Right cardiac atrium (tissue), 5 donors: ENCODE measurements at places on chromosomes 13 and 19.
A peak's percentile ranks its signal among the peaks of the same experiment; 100 is the strongest.

DNA sequence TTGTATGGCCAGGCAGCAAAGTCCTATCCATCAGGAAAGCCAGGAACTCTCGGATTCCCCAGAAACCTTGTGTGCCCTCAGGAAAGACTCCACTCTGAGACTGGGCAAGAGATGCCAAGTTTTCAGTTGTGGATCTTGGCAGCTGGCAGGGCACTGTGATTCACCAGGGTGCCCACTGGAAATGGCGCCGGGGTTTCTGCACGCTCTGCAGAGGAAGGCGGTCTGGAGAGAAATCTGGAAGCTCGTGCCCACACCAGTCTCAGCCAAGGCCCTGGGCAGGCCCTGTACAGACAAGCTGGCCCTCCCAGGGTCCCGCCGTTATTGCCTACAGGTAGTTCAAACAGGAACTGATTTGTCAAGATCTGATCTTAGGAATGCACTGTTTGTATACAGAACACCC lies 4.9 kb downstream of the NAPA start:
- no peak for DNase-seq

DNA sequence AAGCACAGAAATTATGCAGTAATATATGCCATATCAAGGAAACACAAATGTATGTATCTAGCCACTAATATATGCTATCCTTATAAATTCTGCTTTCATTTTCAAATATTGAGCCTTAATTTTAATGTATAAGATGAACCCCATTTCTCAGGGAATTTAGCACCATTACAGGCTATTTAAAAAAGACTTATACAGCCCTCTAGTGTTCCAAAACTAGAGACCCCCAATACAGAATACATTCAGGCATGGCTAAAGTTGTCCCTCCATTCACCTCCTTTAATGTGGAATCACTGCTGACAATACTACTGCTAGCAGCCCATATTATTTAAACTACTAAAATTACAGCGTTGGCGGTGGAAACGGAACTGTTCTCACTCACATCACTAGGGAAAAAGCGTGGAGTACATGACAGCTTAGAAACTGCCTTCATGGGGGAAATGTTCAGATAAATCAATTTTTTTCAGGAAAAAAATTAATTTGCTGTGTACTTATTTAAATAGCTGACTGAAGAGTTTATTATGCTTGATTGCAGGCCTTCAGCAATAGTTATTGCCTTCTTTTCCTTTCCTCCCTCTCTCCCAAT lies 541.0 kb downstream of the PCDH9 start:
- DNase-seq: no peak

GRCh38 chr19:39937787-39938186 lies 3.4 kb upstream of the FCGBP start:
- DNase-seq: no peak

DNA sequence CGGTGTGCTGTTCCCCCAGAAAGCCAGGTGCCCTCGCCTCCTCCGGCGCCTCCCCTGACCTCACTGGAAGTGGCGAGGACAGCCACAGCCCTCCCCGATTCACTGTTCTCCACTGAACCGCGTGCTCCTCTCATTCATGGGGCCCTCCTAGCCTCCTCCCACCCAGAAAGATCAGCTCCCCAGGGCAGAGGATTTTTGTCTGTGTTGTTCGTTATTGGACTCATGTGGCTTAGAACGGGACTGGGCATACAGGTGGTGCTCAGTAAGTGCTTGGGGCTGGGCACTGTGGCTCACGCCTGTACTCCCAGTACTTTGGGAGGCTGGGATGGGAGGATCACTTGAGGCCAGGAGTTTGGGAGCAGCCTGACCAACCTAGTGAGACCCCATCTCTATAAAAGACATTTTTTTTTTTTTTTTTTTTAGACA lies 3.8 kb downstream of the PRTN3 start:
- no peak for DNase-seq

DNA sequence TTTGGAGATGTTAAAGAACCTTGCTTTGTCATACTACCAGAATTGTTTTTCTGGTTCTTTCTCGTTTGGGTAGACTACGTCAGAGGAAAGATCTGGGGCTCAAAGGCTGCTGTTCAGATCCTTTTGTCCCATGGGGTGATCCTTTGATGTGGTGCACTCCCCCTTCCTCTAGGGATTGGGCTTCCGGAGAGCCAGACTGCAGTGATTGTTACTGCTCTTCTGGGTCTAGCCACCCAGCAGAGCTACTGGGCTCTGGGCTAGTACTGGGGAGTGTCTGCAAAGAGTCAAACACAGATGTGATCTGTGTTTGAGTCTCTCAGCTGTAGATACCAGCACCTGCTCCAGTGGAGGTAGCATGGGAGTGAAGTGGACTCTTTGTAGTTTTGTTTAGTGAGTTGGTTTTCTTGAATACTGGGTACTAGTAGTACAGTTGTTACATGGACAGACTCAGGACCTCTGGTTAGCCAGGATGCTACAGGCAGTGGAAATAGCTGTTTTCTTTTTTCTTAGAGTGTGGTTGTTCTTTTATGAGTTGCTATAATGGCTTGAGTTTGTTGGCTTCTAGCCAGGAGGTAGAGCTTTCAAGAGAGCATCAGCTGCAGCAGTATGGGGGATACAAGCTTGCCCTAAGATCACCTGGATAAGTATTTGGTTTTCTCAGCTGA lies 34.4 kb downstream of the DNAJC15 start:
- DNase-seq: no peak

DNA sequence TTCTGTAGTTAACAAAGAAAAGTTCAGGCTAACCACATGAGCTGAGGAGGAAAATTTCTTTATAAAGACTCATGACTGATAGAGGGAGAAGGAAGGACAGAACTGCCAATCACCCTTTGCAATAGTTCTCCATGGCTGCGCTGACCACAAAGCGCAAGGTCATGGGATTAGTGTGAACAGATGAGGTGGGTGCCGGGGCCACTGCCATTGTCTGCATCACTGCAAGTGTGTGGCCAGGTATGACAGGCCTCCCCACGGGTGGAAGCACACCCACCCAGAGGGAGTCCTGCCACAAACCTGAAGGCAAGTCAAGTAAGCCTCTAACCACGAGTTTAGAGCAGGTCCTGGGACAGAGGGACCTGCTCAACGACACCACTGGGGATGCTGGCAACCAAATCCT lies 128.1 kb downstream of the TUBA3C start:
- no peak for DNase-seq

DNA sequence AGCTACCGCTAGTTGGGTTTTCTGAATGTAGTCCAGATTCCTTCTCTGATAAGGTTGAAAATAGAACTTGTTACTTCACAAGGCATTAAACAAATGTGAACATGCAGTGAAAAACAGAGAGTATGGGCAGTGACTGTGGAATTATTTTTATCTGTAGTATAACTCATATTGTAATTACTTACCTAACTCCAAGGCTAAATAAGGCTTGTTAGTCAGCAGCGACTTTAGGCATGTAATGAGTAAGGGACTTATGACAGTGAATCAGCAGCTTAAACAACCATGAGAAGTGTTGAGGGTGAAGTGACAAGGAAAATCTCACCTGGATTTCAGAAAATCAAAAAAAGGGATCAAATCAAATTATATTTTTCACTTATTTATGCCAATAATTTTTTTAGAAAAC lies 1719.5 kb upstream of the MIR17HG start:
- no peak for DNase-seq

GRCh38 chr13:52070929-52071523 lies 46.5 kb downstream of the UTP14C start:
- DNase-seq: no peak

DNA sequence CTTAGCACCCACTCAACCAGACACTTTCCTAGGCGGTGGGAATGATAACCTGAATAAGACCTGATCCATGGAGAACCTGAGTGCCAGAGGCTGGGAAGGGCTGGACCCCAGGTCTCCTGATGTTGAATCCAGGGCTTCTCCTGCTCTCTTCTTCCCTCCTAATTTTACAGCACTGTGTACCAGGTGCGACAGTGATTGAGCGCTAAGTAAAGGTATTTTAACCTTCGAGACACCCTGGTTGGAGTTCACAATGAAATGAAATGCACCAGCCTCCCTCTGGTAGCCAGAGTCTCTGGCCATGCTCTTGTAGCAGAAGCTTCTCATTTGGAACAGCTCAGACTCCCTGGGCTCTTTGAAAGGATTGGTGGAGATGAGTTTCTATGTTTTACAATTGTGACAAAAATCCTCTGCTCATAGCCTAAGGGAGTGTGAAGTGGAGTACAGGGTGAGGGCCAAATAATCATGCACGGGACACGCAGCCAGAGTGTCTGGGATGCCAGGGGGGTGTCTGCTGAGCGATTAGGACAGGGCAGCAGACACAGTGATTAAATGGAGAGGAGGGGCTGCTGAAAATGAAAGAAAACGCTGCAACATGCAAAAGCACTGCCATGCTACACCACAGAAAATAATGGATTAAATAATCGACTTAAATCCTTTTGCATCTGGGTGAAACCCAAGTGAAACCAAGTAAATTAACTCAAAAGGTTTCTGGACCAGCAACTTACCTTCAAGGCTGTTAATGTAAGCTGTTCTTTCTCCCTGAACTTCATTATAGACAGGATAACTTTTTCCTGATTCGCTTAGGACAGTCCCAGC lies 83.8 kb downstream of the FAM216B start:
- DNase-seq: peak; percentile 58

GRCh38 chr19:23554548-23554947 lies 132.5 kb downstream of the ZNF675 start:
- no peak for DNase-seq

GRCh38 chr13:72849571-72849970 lies 67.6 kb downstream of the PIBF1 start:
- DNase-seq: no peak

- DNase-seq: no peak
Observed at GRCh38 chr13:79847882-79848592, 367.1 kb downstream of the NDFIP2 start.

DNA sequence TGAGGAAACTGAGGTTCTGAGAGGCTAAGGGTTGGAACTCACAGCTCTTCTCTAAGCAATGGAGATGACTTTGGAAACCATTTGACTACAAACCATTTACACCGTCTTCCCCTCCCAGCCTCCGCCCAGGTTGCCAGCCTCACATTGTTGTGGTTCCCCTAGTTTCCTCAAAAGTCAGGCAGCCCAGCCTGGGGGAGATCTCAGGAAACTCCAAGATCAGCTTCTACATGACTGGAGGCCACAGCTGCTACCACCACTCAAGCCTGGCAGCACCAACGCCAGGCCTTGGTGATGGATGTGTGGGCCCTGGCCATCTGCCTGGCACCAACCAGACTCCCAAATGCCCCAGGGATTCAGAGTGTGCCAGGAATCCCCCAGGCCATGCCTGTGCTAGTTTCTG lies 207.9 kb downstream of the TSHZ3 start:
- no peak for DNase-seq

GRCh38 chr13:112324116-112324515 lies 52.0 kb upstream of the SPACA7 start:
- no peak for DNase-seq

DNA sequence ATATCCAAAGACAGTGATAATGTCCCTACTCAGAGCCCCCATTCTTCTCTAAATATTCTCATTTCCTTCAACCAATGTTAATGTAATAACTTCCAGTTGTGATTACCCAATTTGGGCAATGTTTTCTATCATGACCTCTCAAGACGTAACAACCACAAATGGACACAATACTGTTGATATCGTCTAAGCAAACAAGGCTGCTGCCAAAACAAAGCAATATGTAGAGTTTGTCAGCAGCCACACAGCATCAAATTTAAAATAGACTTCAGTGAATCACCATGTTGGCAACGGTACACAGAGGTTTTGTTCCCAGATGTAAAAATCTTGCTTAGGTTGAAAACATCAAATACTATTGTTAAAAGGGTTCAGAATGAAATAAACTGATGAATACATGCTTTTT lies 205.1 kb downstream of the DACH1 start:
- no peak for DNase-seq

DNA sequence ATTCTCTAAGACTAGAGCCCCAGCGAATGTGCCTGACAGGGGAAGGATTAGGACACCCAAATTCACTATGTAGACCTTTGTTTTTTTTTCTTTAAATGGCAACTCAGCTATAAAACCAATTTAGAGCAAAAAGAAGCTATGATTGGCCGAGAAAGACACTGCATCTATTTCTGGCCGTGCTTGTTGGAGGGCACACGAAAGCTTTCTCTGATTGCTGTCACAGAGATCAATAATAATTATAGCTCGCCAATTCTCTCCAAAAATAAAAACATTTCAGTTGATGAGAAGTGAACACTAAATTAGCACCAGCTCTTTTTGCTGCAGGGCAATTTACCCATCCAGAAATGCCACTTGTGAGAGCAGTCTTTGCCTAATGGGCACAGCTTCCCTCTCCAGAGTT lies 31.2 kb downstream of the CBY2 start:
- DNase-seq: no peak

- peak; percentile 83 for DNase-seq
Observed at GRCh38 chr19:18814063-18814462, 17.7 kb upstream of the UPF1 start.

GRCh38 chr13:48731001-48731658 lies 77.4 kb downstream of the CYSLTR2 start:
- no peak for DNase-seq

DNA sequence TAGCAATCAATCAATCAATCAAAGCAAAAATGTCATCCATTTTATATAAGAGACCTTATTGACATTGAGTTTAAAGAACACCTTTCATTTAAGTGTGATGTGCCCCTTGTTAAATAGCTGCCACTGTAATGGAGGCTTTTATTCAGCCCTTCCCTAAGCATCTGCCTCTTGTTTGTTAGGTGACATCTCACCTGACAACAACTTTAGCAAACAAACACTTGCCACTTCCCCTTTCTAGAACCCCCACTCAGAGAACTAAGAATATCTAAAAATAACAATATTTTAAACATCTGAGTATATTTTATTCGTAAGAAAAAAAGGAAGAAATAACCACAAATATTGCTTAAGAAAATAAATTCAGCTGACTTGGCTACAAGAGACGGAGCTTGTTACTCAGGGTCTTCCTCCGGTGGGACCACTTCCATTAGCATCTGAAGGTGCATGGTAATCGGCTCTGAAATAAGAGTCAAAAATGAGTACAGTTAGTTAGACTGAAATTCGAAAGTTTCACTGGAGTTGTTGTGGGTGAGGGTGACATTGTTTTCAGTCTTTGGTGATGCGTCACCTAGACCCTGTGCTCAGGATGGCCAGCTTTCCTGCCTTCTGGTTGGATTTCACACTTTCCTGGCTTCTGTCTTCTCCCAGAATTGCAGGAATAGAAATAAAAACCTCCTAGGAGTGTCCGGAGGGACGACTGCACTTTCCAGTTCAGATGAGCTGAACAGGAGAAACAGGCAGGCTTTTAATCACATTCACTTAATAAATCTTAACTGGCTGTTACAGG lies 39.1 kb downstream of the SLC7A9 start:
- DNase-seq: no peak

- no peak for DNase-seq
Observed at GRCh38 chr19:17090583-17090982, 15.0 kb downstream of the MYO9B start.
